Stimulated activated CD8-positive, alpha-beta memory T cell treated with anti-CD3 and anti-CD28 coated beads, Interleukin-15, amount 100 ng/mL, for 1 hour (primary cell): ENCODE measurements at places on chromosomes 2 and 18.

- DNase-seq = no peak
Observed at GRCh38 chr2:158599609-158600008, 142.9 kb downstream of the PKP4 start.

DNA sequence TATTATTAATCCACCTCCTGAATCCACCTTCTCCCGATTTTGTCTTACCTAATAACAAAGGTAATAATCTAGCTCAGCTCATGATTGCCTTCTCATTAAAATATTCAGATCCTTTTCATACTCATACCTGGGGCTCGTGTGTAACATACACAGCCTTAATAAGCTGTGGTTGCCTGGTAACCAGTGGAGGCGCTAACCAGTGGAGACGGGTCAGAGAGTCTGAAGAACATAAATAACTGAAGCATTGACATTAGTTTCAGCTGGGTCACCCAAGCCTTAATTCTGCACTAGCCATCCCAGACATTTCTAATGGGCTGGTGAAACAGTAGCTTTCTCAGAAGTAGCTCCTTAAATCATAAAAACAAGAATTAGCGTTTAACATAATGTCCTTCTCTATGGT, 14.8 kb upstream of the DTNA start:
- no peak for DNase-seq

- DNase-seq = no peak
Observed at GRCh38 chr2:129922571-129923264, 56.7 kb upstream of the RAB6C start.

- no peak for DNase-seq
Observed at GRCh38 chr2:62895632-62896009, 155.0 kb upstream of the OTX1 start.

- no peak for DNase-seq
Observed at GRCh38 chr2:122390406-122390805, 635.0 kb downstream of the TSN start.

GRCh38 chr18:78976765-78977636, 2.6 kb upstream of the SALL3 start:
- no peak for DNase-seq

GRCh38 chr2:54524226-54524991, 68.3 kb downstream of the SPTBN1 start:
- DNase-seq = no peak

DNA sequence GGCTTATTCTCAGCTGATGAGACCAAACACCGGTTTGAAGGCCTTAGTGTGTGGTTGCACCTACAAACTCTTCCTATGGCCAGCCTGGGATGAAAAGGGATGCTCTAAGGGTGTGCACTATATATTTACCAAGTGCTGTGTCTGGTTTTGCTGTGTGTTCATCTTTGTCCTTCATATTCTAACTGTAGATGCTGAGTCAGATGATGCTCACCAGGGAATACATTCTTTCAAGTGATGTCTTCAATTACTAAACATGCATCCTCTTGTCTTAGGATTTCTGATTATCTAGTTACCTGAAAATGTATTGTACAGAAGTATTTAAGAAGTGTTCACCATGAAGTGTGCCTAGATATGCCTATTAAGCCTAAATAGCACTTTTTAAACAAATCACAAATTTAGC, 1111.6 kb upstream of the ZEB2 start:
- DNase-seq = no peak

GRCh38 chr2:119488245-119489214, 35.8 kb downstream of the SCTR start:
- no peak for DNase-seq

- no peak for DNase-seq
Observed at GRCh38 chr2:167827352-167828097, 419.9 kb downstream of the STK39 start.

GRCh38 chr2:46967990-46968647, 52.5 kb upstream of the MCFD2 start:
- DNase-seq = no peak

GRCh38 chr2:216862628-216863398, 2.9 kb upstream of the TNP1 start:
- DNase-seq = no peak

DNA sequence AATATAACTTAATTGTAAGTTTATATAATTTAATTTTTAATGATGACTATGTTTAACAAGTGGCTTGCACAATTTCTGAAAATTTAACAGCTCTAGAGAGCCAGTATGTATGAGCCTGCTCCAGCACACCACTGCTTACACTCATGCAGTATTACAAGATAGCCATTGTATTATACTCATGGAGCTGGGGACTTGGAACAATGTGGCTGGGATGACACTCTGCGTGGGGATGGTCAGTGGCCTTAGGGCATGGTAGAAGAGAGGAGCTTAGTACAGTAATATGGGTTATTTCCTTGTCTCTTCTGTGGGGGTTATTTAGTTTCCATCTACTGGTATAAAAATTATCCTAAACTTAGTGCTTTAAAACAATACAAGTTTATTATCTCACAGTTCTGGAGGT, 105.1 kb upstream of the STON1 start:
- no peak for DNase-seq

DNA sequence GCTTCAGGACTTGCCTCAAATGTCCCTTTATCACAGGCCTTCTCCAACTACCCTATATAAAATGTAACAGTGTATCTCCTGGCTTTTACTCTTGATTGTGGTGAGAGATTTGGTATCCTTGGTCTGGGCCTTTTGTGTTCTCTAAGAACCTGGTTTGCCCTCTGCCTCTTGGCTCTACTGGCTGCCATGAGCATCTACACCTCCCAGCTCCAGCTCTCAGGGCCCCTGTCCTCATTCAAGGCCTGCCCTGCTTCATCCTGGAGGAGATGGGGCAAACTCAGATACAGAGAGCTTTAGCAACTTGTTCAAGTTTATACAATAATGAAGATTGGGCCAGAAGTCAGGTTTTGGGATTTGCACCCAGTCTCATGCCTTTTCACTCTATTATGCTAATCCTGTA, 45.0 kb downstream of the QPCT start:
- no peak for DNase-seq

- no peak for DNase-seq
Observed at GRCh38 chr2:216563646-216564045, 65.0 kb downstream of the RPL37A start.

DNA sequence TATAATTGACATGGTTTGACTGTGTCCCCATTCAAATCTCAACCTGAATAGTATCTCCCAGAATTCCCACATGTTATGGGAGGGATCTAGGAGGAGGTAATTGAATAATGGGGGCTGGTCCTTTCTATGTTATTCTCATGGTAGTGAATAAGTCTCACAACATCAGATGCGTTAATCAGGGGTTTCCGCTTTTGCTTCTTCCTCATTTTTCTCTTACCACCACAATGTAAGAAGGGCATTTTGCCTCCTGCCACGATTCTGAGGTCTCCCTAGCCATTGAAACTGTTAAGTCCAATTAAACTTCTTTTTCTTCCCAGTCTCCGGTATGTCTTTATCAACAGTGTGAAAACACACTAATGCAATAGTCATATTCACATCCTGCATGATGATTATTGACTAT, 1073.3 kb upstream of the CDH2 start:
- DNase-seq = no peak

DNA sequence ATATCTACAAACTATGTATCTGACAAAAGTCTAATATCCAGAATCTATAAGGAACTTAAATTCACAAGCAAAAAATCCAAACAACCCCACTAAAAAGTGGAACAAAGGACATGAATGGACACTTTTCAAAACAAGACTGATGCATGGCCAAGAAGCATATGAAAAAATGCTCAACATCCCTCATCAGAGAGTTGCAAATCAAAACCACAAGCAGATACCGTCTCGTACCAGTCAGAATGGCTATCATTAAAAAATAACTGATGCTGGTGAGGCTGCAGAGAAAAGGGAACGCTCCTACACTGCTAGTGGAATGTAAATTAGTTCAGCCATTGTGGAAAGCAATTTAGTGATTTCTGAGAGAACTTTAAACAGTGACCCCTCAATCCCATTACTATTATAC, 56.5 kb downstream of the CCBE1 start:
- no peak for DNase-seq

DNA sequence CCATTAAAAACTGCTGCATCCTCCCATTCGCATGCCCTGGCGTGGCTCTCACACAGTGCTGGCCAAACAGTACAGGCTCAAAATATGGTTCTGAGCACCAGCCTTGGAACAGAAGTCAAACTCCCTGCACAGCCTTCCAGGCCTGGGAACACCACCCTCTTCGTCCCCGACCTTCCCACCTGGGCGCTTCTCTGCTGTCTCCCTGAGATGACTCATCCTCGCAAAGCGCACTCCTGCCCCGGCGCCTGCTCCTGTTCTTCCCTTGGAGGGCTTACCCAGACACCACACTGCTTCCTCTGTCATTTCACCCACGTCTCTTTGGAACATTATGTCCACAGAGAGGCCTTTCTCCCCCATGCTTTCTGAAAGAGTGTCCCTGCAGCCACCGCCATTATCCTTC, 172.7 kb downstream of the L3MBTL4 start:
- no peak for DNase-seq

DNA sequence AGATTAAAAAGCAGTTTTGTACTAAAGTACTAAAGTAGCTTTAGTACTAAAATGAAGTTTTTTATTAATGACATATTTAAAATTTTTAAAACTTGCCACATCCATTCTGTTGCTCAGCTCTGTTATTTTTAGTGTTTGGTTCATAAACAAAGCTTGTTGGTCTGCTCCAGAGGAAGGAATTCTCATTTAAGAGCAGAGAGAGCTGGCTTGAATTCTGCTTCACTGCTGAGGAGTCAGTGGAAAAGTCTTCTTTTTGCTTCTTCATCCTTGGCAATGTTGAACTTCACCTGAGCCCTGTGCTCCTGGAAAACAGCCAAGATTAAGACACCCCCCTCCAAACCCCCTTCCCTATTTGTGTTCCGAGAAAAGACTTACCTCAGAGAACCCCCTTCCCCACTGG, 40.6 kb downstream of the TMEM87B start:
- DNase-seq = no peak

GRCh38 chr2:60746318-60746717, 9.8 kb upstream of the PAPOLG start:
- DNase-seq = no peak
